CD4-positive, alpha-beta T cell treated with Interleukin-15 for 4 hours (primary cell): ENCODE measurements at places on chromosomes 5 and 9.

GRCh38 chr9:83144492-83144891, 81.5 kb upstream of the RASEF start:
- DNase-seq, result no peak

DNA sequence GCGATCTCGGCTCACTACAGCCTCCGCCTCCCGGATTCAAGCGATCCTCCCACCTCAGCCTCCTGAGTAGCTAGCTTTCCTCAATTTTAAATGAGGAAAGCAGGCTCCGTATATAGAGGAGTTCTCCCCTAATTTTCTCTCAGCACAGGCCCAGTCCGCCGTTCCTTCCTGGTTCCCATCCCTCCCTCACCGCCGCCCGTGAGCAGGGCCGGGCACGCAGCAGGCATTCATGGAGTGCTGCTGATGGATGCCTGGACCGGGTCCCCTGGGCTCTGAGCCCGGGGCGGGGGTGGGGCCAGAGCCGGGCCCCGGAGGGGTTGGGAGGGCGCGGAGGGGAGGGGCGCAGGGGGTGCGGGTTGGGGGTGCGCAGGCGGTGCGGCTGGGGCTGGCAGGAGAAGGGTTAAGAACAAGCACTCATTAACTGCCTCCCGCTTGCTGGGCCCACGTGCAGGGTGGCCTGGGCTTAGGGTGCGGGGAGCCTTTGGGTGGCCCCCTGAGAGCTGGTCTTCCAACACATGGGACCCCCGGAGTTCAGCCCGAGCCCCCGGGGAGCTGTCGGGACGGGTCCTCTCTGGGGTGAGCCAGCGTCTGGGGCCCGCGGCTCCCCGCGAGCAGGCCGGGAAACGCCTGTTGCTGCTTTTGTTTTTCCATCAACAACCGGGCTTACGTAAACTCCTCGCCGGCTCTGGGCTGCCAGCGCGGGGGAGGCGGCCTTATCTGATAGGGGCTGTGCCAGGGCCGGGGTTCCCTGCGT, 33.7 kb downstream of the LHX2 start:
- no peak for DNase-seq

GRCh38 chr5:172903790-172904189, 55.4 kb upstream of the RPL26L1 start:
- no peak for DNase-seq

- DNase-seq, result no peak
Observed at GRCh38 chr5:128035689-128036088, 47.9 kb upstream of the SLC12A2 start.

DNA sequence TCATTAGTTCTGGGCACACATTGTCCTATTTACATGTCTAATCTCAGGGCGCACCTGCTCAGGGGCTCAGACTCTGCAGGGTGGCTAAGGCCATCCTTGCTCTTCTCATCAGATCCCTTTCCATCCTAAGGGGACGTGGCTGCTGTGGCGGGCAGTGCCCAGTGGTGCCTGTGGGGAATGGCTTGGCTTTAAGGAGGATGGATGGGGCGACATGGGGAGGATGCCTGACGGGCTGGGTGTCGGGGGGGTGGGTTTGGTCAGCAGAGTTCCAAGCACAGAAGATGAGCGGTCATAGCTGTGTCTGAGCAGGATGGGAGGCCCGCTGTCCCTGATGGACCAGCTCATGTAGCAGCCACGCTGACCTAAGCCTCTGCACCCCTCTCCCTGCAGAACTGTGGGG, 40.9 kb upstream of the SUSD3 start:
- no peak for DNase-seq

DNA sequence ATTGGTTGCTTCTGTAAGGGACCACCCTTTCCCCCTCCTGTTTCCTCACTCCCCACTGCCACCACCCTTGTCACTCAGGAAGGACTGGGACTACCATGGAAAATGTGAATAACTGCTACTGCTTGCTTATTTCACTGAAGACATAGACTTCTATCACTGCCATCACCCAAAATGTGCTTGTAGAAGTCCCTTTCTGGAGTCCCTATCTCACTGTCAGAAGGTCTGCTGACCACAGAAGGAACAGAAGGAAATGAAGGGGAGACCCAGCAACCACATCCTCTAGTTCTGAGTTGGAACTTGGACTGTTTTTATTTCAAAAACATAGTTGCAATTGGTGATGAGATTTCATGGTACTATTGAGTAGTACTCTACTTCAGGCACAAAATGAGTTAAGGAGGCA, 122.5 kb downstream of the NPR3 start:
- DNase-seq, result no peak

DNA sequence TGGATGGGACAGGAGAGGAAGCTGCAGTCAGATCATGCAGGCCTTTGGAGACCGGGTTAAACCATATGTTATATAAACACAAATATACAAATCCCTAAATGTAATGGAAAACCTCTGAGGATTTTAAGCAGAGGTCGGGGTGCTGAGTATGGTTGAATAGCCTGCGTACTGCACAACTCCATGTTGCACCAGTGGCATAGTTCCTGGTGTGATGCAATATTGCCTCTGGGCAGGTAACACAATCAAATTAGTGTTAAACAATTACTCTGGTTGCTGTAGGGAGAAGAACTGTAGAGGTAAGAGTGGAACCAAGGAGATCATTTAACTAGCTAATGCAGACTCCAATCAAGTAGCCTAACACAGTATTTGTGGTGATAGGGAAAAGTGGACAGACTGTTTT, 21.3 kb upstream of the RNF145 start:
- no peak for DNase-seq

- no peak for DNase-seq
Observed at GRCh38 chr5:14036947-14037346, 92.5 kb upstream of the DNAH5 start.

GRCh38 chr9:134699343-134699740, 57.7 kb downstream of the COL5A1 start:
- DNase-seq, result no peak

DNA sequence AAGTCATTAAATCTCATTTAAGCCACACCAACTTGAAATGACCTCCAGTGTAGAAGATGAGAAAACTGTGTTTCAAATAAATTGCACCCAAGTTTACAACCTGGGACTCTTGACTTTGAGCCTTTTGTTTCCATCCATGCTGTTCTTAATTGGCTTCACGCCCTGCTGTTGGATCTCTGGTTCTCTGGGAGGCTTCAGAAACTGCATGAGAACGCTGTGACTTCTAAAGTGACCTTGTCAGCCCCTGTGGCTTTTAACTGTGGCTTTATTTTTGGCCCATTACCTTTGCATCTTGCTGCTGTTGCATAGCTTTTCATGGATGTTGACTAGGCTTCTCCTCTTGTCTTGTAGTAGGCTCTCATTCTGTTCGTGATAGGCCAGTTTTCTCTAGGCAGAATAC, 29.3 kb downstream of the TNFAIP8 start:
- no peak for DNase-seq

GRCh38 chr5:54301220-54301619, 9.2 kb downstream of the ARL15 start:
- DNase-seq, result no peak

GRCh38 chr9:105531530-105531929, 26.4 kb upstream of the FKTN start:
- DNase-seq, result no peak

- no peak for DNase-seq
Observed at GRCh38 chr9:117470902-117471301, 56.0 kb upstream of the ASTN2 start.

GRCh38 chr5:122111460-122111859, 17.9 kb upstream of the ZNF474 start:
- no peak for DNase-seq

DNA sequence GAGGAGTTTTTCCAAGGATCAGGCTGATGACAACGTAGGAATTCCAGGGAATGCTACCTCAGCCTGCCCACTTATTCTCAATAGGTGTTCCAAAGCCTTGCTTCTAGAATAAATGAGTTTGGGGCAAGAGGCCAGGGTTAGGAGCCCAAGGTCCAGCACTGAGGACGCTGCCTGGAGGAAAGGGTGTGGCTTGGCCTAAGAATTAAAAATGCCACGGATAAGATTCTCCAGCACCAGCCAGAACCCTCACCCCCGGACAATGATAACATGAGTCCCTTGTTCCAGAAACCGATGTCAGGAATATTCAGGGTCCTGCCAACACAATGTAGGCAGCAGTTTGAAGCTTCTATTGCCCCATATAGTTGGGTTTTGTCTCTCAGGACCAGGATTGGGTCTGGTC, 7.6 kb downstream of the SPRY4 start:
- DNase-seq, result no peak
